ENCODE measurements at places on chromosomes 11 and 22.

DNA sequence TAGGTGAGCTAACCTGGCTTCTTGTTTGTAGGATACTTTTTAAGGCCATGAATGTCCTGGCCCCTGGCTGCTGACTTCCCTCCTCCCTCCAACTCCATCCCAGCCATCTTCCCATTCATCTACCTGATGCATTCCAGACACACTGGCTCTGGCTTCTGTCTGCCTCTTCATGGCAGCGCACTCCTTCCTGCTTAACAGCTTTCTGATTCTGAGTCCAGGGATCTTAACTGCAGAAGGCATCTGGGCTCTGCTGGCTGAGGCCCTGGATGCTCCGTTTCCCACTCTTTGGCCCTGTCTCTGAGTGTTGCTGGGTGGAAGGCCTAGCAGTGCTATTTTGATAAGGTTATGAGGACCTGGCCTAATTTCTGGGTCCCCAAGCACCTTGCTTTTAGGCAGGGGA lies 1.8 kb upstream of the THY1 start:
- DNase-seq, result no peak

GRCh38 chr22:49525801-49526535 lies 301.7 kb downstream of the BRD1 start:
- no peak for DNase-seq

DNA sequence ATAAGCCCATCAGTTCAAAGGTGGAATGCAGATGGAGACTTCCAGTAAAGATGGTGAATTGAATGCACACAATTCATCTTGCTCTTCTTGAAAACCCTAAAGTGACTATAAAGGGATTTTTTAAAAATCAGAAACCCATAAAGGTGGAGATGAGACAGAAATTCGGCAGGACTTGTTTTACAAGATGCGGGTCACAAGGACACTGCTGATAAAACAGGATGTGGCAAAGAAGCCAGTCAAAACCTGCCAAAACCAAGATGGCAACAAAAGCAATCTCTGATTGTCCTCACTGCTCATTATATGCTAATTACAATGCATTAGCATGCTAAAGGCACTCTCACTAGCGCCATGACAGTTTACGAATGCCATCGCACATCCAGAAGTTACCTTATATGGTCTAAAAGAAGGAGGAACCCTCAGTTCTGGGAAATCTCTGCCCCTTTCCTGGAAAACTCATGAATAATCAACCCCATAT lies 137.1 kb downstream of the NECTIN1 start:
- DNase-seq, result no peak

- no peak for DNase-seq
Observed at GRCh38 chr11:64457416-64458010, 98.6 kb downstream of the RPS6KA4 start.

DNA sequence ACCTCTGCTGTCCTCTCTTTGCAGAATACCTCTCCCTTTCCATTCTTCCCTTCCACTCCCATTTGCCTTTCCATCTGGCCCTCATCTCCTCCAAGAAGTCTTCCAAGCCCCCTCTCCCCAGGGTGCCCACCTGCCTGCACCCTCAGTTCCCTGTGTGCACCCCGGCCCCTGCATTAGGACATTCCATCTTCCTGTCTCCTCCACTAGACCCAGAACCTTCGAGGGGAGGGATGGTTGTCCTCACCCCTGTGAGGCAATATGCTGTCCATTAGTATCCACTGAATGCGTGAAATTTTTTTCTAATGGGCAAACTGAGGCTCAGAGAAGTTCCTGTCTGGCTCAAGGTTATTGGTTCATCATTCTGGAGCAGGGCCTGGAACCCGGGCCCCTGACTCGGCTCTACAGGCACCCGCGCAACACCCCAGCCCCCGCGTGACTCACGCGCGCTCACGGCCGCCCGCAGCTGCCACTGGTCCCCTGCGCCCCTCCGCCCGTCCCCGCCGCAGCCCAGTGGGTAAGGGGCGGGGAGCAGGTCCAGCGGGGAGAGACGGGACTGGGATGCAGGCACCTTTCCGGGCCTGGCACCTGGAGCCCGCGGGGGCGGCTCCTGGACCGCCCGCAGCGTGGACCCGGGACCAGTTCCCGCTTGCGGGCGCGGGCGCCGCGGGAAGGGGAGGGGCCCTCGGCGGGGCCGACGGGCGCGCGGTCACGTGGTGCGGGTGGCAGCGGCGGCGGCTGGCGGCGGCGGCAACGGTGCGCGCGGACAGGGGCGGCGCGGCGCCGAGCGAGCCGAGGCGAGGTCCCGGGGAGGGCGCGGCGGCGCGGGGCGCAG lies 7.0 kb downstream of the SEPTIN3 start:
- DNase-seq, result no peak

- DNase-seq, result no peak
Observed at GRCh38 chr11:69479591-69480271, 1.7 kb upstream of the LINC01488 start.

GRCh38 chr11:75931124-75931523 lies 116.1 kb downstream of the UVRAG start:
- no peak for DNase-seq

DNA sequence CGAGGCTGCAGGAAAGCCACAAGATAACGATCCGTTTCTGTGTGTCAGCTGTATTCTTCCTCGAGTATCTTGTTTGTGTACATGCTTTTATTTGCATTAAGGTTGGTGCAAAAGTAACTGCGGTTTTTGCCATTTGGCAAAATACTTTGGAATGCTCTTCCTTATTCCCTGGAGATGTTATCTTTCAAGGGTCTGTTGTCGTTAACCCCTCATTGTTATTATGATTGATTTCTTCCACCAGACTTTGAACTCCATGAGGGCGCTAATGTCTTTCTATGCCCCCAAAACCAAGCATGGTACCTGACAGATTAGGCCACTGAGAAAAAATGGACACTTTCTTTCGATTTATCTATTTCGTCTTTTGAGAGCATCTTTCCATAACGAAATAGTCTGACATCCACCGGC lies 563 bp upstream of the PSMA1 start:
- DNase-seq, result no peak

GRCh38 chr11:6576471-6577373 lies 26.7 kb downstream of the RRP8 start:
- DNase-seq, result no peak

- DNase-seq, result no peak
Observed at GRCh38 chr11:70476669-70477068, 78.3 kb downstream of the CTTN start.

DNA sequence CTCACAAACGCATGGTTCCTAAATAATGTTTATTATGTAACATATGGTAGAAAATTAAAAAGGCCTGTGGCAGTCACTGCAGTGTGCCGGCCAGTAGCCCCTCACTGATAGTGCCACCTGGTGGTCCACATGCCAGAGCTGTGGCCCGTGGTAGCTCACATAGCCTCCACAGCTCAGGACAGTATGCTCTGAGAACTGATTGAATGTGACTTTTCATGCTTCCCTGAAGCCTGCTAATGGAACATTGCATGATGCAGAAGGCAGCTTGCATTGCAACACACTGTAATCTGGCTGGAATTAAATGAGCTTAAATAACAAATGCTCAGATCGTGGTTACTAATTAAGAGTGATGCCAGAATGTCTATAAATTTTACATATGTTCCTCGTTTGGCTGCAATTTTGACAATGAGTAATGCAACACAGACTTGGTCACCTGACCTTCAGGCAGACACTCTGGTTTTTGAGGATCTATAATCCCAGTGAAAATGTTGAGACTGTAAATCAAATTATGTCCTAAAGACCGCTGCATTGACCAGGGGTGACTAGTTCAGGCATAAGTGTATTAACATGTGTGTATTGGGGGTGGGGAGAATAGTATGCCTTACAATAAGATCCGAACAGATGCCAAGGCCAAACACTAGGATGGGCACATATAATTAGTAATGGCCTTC lies 566.4 kb downstream of the METTL15 start:
- no peak for DNase-seq

DNA sequence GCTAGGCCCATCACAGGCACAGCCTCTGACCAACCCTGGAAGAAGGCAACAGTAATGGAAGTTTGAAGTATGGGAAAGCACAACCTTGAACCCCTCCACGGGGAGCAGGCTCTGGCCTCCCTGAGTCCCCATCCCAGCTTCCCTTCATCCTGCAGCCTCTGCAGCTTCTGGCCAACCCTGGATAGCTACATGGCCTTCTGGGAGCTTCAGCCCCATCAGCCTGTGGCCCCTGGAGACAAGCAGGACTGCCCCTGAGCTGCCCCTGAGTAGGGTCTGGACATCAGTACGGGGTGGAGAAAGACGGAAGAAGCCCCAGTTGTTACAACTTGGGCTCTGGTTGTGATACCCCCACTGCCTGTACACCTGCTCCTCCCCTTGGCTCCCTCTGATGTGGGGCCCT lies 113.8 kb upstream of the CD82 start:
- no peak for DNase-seq

- no peak for DNase-seq
Observed at GRCh38 chr11:73265278-73265810, 6.8 kb upstream of the P2RY6 start.

- DNase-seq, result no peak
Observed at GRCh38 chr11:72697814-72698213, 23.6 kb upstream of the PDE2A start.

GRCh38 chr11:7591987-7592386 lies 78.2 kb downstream of the PPFIBP2 start:
- DNase-seq, result no peak

- DNase-seq, result no peak
Observed at GRCh38 chr22:21014726-21015465, at the start of gene P2RX6. TSS of gene P2RX6 (plus strand) at chr22:21015165. CDS start at chr22:21015175, 10 bp downstream.

DNA sequence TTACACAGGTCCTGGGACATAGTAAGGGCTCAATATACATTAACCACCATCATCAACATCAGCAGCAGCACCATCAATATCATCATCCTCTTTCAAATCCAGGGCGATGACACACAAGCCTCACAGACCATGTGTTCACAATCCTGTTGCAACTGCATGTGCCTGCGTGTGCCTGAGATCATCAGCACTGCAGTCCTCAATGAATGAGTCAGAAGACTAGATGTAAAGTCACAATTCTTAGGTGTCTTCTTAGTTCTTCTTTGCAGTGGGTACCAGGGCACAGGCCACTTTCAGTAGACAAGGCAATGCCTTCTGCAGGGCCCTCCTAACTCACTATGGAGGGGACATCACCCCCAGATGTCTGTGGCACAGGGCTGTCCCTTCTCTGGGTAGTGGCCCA lies 111.1 kb downstream of the MYO18B start:
- no peak for DNase-seq

DNA sequence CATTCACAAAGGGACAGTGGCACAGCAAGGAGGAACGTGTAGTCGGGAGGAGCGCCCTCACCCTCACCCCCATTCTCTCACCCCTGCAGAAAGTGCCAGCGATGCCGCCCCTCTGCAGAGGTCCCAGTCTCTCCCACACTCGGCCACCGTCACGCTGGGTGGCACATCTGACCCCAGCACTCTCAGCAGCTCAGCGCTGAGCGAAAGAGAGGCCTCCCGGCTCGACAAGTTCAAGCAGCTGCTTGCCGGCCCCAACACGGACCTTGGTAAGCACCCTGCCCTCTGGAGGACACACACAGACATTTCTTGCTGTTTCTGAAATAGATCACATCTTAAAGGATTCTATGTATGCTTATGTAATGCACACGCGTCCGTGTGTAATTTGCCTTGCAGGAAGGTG lies 34.9 kb downstream of the TBC1D22A start:
- DNase-seq, result no peak

DNA sequence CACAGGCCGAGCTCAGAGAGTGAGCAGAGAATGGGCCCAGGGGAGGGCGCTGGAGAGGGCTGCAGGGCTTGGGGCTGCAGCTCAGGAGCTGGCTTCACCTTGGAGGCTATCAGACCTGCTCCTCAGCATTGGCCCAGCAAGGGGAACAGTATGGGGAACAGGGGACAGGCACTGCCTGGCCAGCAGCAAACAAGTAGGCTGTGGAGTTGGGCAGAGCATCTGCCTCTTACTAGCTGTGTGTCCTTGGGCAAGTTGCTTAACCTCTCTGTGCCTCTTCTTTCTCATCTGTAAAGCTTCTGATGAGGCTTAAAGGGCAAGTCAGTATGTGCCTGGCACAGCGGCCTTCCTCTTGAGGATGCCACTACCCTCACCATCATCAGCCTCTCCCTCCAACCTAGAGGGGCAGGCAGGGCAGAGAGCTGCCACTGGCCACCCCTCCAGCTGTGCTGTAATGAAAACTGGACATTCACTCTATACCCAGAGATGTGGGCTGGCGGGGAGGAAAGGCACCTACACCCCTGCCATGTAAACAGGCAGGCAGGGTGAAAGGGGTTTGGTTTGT lies 7.5 kb upstream of the CDKN1C start:
- DNase-seq, result no peak

- no peak for DNase-seq
Observed at GRCh38 chr11:103851166-103851651, 185.2 kb upstream of the DDI1 start.

- DNase-seq, result no peak
Observed at GRCh38 chr11:77442394-77443053, 31.4 kb downstream of the PAK1 start.

GRCh38 chr11:9868641-9869040 lies 204.8 kb downstream of the SWAP70 start:
- no peak for DNase-seq

DNA sequence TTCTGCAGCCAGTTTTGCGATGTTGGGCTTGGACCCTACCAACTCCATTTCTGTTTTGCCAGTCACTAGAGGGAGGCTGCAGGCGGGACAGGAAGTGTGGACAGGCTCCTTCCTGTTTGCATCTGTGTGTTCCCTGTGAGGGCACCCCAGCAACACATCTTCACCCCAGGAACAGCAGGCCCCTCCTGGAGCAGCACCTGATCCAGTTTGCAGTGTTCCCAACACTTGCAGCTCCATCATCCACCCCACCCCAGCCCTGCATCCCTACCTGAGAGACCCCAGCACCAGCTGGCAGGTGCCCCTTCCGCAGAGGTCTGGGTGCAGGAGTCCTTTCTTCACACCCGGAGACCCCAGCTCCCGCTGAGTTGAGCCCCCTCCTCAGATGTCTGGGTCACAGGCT lies 7.4 kb upstream of the VSIG10L2 start:
- DNase-seq, result no peak

- DNase-seq, result no peak
Observed at GRCh38 chr11:18222814-18223421, 13.7 kb downstream of the SAA4 start.

DNA sequence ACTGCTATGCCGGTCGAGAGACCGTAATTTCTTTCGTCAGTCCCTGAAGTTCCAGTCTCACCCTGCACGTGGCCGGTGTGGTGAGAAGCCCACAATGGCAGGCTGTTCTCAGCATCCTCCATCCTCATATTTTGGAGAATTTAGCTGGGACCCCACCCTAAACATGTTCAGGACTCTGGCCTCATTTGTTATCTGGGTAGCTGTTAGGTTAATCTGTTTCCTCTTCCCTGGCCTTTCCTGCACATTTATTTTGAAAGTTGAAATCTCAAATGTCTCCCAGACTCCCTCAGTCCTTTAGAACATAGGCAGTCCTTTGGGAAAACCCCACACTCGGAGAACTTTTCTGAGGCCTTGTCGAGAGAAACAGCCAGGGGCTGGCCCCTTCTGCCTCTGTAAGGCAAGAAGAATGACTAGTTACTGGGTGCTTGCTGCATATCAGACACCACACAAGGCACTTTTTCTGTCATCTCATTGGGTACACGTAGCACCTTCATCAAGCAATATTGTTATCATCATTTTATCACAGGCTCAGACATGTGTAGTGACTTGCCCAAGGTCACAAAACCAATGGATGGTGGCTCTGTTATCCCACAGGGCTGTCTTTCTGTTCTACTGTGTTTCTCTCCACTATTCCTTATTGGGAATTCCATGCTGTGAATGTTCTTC lies 109.3 kb upstream of the CRYBB3 start:
- DNase-seq, result no peak
